ENCODE measurements at places on chromosomes 5 and 9.

GRCh38 chr9:26292943-26293342 is 599.7 kb downstream of the CAAP1 start:
- no peak for DNase-seq

GRCh38 chr9:95506678-95507463 is 9.9 kb downstream of the PTCH1 start:
- peak; percentile 80 for DNase-seq

DNA sequence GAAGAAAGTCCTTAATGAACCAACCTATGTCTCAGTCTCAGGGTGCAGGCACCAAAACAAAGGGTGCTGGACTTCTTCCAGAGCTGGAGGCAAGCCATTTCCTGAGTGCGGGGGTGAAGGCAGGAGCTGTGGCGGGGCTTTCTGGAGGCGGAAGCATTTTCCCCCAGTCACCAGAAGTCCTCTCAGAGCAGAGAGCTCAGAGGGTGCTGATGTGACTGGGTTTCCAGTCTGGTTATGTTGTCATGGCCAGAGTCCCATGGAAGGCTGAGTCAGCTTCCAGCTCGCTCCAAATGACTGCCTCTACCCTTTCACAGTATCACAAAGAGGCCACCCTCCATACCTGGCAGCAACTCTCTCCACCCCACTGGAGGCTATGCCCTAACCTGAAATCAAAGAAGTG is 86.0 kb downstream of the TRPC7 start:
- DNase-seq = no peak

DNA sequence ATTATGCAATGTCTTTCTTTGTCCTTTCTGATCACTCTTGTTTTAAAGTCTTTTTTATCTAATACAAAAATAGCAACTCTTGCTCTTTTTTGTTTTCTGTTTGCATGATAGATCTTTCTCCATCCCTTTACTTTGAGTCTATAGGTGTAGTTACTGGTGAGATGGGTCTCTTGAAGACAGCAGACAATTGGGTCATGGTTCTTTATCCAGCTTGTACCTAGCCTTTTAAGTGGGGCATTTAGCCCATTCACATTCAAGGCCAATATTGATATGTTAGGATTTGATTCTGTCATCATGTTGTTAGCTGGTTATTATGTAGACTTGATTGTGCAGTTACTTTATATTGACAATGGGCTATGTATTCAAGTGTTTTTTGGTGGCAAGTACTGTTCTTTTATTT is 245.9 kb upstream of the TARS1 start:
- DNase-seq = no peak

DNA sequence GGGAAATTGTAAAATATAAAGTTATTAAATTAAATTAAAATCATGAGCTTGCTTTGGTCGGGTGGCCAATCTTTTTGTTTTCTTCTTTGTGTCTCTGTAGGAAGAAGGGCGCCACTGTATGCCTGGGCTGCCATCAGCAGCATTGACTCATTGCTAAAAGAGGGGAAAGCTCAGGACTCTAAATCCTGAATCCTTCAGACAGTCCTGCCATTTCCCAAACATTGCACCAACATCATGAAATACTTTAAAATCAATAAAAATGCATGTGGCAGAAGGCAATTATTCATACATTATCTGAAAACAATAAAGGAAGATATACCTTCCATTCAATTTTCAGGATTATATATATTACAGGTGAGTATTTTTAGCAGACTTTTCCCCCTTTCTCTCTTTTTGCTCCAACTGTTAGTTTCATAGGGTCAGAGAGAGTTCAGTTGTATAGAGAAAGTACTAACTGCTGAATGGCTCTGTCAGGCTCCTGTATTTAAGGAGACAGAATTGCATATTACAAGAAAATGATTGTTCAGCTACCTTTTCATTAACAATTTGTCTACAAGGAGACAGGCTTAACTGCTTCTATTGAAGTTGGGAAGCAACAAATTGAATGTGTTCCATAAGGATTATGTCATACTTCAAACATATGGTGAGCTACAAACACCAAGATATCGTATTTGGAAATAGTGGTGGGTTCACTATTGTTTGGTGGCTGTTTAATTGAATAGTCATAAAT is 95.7 kb downstream of the ATPSCKMT start:
- DNase-seq = no peak

DNA sequence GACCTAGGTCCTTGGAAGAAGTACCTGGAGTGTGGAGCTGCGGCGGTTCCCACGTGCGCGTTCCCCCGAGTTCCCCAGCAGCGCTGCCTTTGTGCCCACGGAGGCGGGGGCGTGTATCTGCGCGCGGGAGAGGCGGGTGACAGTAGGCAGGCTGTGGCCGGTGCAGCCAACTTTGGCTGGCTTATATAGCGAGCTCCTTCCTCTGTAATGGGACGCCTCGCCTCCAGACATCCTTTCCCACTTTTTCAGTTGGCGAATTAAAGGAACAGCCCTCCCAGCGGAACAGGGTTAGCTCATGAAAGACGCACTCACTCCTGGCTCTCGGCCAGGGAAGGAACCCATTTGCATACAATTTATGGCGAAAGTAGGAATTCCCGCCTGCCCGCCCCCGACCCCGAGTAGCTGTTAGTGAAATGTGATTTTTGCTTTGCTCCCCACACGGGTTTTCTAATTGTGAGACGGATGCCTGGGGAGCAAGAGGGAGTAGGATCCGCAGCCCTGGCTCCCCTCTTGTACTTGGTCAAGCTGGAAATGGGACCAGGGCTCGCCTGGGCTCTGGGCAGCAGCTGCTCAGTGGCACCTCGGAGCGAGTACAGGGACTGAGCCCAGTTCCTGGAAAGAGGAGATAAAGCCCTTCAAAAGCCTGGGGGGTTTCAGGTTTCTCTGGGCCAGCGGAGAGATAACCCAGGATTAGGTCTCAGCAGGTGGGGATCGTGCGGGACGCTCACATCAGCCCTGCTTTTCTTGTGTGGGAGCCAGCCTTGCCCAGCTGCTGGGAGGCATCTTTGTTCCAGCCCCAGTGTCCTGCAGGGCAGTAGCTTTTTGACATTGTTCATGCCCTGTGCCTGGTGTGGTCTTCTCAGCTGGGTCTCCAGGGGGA is at the start of gene TNC:
TSS of gene TNC (minus strand) at position 159 of the 880 bp plus-strand sequence. CDS start 27,139 bp downstream, outside the sequence.
- no peak for DNase-seq

GRCh38 chr9:10566848-10567247 is 46.0 kb downstream of the PTPRD start:
- DNase-seq = no peak

DNA sequence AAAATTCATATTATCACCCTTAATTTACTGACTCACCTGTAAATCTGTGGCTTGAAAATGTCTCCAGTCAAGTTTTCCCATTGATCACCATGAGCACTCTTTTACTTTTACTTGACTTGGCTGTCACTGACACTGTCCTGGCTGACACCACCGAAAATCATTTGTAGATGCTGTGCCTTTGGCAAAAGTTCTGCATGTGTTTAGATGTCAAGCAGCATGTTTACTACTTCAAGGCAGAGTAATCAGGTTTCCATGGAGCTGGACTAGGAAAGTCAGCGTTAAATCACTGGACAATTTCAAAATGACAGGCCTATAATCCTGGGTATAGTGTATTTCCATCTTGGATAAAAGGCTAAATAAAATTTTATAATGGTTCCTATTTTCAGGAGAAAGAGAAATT is 1530.6 kb upstream of the CDH6 start:
- DNase-seq = no peak

GRCh38 chr5:50710838-50711237 is 44.4 kb downstream of the PARP8 start:
- no peak for DNase-seq

DNA sequence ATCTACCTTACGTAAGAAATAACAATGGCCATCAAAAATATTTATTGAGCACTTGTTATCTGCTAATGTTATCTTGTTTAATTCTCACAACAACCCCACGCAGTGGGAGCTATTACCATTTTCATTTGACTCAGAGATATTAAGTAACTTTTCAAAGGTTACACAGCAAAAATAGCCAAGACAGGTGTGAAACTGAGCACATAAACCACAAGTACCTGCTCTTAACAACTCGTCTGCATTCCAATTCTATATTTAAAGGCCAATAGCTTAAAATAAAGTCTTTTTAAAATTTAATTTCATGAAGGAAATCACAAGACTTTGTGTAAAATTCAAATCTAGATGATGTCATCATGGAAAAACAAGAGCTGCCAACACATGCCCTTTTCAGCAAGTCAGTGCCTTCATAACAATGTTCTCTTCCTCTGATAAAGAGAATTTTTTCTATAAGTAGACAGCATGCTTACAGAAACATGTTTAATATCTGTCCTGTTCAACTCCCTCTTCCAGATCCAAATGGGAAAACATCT is 111.6 kb downstream of the MED10 start:
- DNase-seq = no peak

- DNase-seq = no peak
Observed at GRCh38 chr5:9151684-9152427, 394.0 kb downstream of the SEMA5A start.

GRCh38 chr5:81726297-81726696 is 24.6 kb downstream of the SSBP2 start:
- DNase-seq = no peak

DNA sequence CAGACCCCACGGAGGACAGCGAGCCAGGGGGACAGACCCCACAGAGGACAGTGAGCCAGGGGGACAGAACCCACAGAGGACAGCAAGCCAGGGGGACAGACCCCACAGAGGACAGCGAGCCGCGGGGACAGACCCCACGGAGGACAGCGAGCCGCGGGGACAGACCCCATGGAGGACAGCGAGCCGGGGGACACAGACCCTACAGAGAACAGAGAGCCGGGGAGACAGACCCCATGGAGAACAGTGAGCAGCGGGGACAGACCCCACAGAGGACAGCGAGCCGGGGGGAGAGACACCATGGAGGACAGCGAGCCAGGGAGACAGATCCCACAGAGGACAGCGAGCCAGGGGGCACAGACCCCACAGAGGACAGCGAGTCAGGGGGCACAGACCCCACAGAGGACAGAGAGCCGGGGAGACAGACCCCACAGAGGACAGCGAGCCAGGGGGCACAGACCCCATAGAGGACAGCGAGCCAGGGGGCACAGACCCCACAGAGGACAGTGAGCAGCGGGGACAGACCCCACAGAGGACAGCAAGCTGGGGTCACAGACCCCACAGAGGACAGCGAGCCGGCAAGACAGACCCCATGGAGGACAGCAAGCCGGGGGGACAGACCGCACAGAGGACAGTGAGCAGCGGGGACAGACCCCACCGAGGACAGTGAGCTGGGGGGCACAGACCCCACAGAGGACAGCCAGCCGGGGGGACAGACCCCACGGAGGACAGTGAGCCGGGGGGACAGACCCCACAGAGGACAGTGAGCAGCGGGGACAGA is 4.4 kb upstream of the ZDHHC11 start:
- DNase-seq = no peak

DNA sequence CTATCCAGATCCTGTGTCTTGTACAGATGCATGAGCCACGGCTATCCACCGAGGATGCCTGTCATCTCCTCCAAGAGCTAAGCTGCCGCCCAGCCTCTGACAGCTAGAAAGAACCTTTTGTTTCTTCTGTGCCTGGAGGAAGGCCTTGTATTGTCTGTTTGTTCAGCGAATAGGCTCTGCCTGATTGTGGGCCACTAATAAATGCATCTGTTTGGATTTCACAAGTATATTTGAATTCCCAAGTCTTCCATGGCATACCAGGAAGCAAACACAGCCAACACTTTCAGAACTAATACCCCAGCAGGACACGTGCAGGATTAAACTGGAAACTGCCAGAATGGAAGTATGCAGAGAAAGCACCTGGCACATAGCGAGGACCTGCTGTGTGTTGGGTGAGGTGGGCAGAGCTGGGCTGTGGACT is 92.7 kb upstream of the NEURL1B start:
- no peak for DNase-seq

GRCh38 chr5:132003170-132003744 is 8.2 kb downstream of the ACSL6 start:
- DNase-seq = no peak

GRCh38 chr5:95102080-95102479 is 182.8 kb downstream of the MCTP1 start:
- DNase-seq = no peak

DNA sequence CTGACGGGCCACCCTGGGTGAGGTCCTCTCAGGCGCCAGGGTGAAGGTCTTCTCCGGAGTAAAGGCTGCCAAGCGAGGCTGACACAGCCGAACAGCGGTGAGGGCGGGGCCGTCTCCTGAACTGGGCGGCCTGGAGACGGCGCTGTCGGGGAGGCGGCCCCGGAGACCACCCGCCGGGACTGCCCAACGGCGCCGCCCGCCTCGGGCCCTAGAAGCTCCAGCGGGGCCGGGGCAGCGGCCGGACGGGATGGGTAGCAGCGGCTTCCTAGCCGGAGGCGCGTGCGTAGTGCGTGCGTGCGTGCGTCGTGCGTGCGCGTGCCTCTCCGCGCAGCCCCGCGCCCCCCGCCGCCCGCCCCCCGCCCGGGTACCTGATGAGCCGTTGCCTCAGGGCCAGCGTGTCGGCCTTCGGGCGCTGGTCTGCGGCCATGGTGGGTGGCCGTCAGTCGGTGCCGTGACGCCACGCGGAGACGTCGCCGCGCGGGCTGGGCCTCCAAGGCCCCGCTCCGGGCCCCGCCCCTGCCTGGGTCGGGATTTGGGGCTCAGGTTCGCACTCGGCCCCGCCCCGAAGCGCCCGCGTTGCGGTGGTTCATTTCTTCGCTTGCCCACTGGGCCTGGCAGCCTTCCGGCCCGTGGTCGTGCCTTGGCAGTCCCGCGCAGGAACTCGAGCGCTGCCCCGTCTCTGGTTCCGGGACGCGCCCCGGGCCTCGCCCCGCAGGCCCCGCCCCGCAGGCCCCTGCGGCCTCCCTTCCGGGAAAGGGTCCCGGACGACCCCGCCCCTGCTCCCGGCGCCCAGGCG is at the start of gene PHYKPL:
TSS of gene PHYKPL (minus strand) at position 679 of the 796 bp plus-strand sequence. CDS start at position 427, 252 bp downstream.
- DNase-seq = peak; percentile 81

DNA sequence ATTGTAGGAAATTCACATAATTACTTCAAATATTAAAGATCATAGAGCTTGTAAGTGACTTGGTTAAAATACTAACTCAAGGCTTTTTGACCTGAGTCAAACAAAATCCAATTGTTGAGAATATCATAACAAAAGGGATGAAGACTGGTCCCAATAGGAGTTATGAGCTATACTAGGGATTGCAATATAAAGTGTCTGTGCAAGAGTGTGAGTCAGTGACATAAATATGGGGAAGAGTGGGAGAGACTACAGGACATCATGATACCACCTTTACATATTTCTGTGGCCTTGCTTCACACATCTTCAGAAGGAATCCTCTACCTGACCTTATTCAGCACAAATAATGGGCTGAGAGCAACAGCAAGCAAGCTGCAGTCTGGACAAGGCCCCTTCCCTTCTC is 180.9 kb upstream of the SLC24A2 start:
- DNase-seq = peak; percentile 22

DNA sequence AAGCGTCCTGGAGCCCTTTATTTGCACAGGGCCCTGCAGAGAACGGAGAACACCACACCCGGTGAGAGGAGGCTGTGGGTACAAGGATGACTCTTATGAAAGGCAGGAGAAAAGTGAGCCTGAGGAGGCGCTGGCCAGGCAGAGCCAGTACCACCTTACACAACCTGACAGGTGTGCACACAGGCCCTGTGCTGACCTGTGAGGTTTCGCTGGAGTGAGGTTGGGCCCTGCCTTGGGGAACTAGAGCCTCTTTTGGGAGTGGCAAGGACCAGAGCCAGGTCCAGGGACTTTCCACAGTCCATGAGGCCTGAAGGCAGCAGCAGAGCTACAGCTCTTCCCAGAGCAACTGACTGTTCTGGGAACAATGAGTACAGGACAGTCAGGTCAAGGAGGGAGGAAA is 3.1 kb downstream of the SRD5A1 start:
- DNase-seq = no peak
